GM23248 (cell line): ENCODE measurements at places on chromosomes 6 and 20. TPM values are rescaled to one million over a fixed set of nuclear protein-coding genes. Genes with fewer than 3 reads are reported as not detected.

GRCh38 chr6:117345292-117345610 lies 79.9 kb downstream of the VGLL2 start:
- no peak for DNase-seq

DNA sequence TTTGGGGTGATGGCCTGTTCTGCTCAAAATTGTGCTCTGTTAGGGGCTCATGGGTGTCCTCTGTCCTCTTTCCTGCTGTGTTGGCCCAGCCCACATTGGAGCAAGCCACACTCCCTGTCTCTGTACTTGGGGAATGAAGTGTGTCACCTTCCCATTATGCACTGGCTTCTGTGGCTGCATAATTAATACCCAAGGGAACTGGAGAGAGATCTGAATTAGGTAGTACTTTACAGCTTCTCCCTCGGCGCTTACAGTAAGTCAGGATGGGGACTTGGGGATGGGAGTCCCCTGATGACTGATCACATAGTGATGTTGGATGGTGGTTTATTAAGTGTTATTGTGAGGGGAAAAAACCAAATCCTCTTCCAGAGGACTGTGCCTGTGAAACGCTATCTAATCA lies 116.6 kb downstream of the FOXO3 start:
- DNase-seq = no peak

VAPB gene
- total RNA-seq = 8.8 and 10.0 TPM in 2 replicates

- DNase-seq = no peak
Measured at GRCh38 chr6:144778773-144779492, 493.8 kb downstream of the UTRN start.

- DNase-seq = no peak
Measured at GRCh38 chr6:138405816-138406413, 1.9 kb downstream of the HEBP2 start.

DNA sequence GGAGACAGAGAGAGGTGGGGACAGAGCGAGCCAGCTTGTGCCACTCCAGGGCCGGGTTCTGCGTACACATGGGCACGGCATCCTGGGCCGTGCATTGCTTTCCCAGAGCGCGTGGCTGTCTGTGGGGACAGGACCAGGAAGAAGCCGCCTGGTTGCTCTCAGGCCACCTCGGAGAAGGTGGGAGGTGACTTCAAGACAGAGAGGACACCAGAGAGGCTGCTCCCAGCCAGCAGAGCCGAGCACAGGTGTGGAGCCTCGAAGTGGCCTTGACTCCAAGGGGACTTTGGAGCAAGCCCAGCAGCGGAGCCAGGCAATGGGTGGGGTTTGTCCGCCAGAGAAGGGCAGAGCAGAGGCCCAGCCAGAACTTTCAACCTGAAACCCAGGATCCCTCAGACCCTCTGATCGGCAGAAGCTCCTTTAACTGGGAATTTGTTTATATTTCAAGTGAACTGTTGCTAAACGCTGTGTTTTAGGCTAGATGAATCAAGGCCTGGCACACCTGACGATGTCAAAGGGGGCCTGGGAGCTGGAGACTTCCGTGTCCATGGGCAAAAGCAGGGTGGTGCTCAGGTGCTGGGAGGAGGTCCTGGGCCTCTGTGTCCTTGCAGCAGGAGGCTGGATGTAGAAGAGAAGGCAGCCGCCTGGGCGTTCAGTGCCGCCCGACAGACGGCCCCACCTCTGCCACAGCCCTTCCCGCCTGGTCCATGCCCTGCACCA lies 262.1 kb downstream of the DLL1 start:
- DNase-seq = no peak

CTSA gene
- 154 and 176 TPM in 2 replicates for total RNA-seq

IFNGR1 gene
- total RNA-seq = 57.0 and 58.8 TPM in 2 replicates

- peak; percentile 60 for DNase-seq
Measured at GRCh38 chr6:31402324-31403282, 792 bp upstream of the MICA start.

SRMS gene
- not detected in 2 replicates for total RNA-seq

GRCh38 chr6:45970326-45970725 lies 45.3 kb downstream of the CLIC5 start:
- no peak for DNase-seq

DNA sequence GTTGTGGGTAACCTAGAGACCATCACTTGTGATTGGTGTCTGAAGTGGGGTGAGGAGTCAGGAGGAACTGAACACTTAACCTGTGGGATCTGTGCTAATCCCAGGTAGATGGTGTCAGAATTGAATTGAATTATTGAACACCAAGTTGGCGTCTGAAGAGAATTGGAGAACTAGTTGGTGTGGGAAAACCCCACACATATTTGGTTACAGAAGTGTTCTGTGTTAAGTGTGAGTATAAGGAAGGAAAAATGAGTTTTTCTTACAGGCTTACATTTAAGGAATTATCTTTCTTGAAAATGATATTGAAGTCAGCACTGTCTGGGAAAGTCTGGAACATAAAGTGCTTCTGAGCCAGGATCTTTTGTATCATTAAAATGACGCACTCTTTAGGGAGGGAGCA lies 182.9 kb upstream of the ECI2 start:
- no peak for DNase-seq

DNA sequence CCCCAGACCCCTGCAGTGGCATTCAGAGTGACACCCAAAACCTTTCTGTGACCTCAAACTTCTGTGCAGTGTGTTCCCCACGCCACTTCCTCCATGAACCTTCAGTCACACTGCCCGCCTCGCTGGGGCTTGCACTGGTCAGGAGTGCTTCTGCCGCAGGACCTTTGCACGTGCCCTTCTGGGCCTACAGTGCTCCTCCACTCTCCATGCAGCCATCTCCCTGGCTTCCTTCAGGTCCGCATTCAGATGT lies 27.1 kb downstream of the SYNJ2 start:
- DNase-seq = no peak

LTA gene
- total RNA-seq = not detected in 2 replicates

FUT9 gene
- not detected in 2 replicates for total RNA-seq

GRCh38 chr6:36912586-36912985 lies 26.8 kb downstream of the C6orf89 start:
- peak; percentile 90 for DNase-seq

- DNase-seq = no peak
Measured at GRCh38 chr6:117137711-117138110, 127.6 kb upstream of the VGLL2 start.

DNA sequence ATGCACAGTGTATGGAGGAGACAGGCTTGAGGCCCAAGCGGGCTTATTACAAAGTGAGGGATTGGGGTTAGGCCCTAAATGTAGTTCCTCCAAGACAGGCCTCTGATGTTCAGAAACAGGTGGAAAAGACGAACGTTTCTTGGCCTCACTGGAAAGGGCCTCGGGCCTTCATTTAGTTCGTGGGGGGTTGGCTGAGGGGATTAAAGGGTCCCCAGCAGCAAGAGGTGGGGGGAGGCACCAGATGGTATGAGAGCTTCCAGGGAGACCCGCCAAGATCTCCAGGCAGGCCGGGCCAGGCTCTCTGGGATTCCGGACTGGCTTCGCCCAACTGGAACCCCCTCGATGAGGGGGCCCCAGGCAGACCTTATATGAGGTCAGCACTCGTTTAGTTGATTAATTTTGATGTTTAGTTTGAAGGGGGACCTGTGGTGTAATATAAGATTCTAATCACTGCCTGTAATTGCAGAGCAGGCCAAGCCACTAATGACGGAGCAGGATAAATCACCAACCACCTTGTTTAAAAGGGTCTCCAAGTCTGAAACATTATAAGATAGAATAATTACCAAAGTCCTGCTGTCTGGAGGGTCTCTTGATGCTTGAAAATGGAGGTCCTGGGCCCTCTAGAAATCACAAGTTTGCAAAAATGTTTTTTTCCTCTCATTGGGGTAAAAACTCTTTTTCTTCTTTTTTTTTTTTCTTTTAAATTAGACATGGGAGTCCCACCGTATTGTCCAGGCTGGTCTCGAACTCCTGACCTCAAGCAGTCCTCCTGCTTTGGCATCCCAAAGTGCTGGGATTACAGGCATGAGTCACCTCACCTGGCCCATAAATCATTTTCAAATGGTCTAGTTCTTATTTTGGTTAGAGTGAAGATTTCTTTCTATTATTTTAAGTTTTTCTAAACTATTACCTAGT lies 2.2 kb downstream of the HMGA1 start:
- peak; percentile 28 for DNase-seq

KHDC1L gene
- not detected in 2 replicates for total RNA-seq

BPIFA1 gene
- total RNA-seq = not detected in 2 replicates

- DNase-seq = no peak
Measured at GRCh38 chr20:51902933-51903332, 100.6 kb upstream of the SALL4 start.

KPNA5 gene
- 3.4 and 6.3 TPM in 2 replicates for total RNA-seq

DNA sequence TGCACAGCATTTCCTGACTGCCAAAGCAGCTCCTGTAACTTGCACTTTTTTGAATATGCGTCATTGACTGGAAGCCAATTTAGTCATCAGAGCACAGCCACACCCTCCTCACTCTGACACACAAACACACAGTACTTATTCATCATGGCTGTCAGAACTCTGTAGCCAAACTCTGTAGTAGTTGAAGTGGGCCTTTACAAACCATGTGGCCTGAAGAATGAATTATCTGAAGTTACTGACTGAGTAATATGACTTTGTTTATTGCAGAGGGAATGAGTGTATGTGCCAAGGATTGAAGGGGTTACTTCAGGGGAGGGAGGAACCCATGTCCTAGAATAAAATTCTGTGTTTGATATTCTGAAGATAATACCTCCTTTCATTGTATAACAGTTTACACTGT lies 102.7 kb downstream of the FIG4 start:
- peak; percentile 96 for DNase-seq

DNA sequence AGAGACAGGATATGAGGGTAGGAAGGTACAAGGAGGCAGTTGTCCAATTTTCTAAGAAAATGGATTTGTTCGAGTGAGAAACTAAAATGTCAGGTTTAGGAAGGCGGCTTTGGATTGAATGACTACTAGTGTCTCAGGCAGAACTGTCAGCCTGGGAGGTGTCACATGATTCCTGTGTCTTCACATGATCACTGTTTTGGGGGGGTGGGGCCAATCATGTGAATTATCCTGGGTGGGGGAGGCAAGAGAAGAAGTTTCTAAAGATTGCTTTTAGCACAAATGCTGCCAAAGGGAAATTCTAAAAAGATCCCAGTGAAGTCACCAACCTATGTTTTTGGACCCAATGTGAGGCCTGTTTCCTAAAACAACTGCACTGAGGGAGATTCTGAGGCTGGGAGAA lies 2.3 kb downstream of the SIRPA start:
- DNase-seq = peak; percentile 61

DNA sequence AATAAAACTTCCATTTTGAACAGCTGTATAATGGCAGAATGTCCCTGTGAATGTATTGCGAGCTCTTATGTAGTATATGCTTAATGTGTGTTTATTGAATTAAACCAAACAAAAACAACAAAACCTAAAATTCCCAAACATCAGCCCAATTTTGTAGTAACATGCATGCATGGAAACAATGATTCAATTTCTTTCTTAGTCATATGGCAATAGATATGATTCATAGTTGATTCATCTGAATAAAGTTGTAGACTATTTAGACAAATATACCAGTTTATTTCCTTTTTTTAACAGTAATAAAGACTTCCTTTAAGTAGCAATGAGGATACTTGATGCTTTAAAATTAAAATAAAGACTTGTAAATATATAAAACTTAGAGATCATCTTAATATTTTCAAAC lies 670.6 kb downstream of the CD109 start:
- DNase-seq = peak; percentile 84

GRCh38 chr6:28401172-28401571 lies 1.6 kb upstream of the ZSCAN12 start:
- DNase-seq = peak; percentile 41

GRCh38 chr20:1802385-1803060 lies 92.7 kb upstream of the SIRPA start:
- peak; percentile 88 for DNase-seq

GRIK2 gene
- 0.38 and 7.1 TPM in 2 replicates for total RNA-seq

ZNF334 gene
- 1.4 TPM in 2 replicates for total RNA-seq

ECT2L gene
- not detected in 2 replicates for total RNA-seq

MUC21 gene
- total RNA-seq = not detected in 2 replicates

SEMG1 gene
- not detected in 2 replicates for total RNA-seq

DNA sequence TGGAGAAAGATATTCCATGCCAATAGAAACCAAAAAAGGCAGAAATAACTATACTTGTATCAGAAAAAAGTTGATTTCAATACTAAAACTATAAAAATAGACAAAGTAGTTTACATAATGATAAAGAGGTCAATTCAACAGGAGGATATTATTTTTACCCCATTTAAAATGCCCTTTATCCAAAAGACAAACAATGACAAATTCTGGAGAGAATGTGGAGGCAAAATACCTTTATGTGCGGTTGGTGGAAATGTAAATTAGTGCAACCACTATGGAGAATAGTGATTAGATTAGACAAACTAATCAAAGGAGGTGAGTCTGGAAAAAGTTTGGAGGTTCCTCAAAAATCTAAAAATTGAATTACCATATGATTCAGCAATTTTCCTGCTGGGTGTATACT lies 1262.3 kb downstream of the GRIK2 start:
- DNase-seq = no peak

DNA sequence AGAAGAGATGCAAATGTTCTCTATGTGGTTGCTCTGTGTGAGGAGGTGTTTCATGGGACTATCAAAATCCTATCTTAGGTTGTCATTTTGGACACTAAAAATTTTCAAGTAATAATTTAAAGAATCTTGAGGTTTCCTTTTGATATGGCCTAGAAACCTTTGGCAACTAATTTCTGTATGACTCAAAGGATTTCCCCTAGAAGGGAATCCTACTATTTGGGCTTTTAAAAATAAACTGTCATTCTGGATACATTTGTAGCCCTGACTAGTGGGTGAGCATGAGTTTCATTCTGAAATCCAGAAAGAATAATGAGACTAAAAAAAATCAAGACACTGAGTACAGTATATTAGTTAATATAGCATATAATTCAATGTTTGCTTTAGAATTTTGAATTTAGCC lies 25.5 kb upstream of the RAB23 start:
- peak; percentile 28 for DNase-seq

- DNase-seq = no peak
Measured at GRCh38 chr20:23939641-23940040, 48.9 kb downstream of the GGTLC1 start.

DNA sequence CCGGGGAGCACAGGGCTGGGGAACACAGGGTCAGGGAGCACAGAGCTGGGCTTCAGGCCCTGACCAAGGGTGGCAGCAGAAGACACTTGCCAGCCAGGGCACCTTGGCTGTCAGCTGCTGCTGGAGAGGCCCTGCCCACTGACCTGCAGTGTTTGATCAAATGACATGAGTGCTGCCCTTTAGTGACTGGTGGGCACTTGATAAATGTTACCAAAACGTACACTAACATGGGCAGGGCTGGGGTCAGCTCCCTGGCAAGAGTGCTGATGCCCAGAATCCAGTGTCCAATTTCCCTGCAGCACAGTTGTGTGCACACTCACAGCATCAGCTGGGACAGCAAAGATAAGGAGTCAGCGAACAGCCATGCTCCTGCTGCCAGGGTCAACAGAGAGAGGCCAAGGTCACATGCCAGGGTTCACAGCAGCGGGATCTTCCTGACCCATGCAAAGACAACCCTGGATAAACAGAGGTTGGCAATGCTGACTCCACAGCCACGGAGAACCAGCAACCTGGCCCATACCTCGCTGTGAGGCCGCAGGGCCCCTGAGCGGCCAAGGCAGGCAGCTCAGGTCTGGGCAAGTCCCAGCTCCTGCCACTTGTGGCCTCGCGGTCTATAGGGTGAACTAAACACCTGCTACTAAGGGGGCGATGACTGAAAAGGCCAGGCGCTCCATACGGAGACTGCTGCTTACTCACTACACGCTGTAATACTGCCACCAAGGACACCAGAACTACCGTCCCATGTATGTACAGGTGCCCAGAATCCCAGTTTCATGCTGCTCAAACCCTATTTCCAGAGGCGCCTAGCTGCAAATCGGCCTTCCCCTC lies 46.3 kb downstream of the NINL start:
- DNase-seq = peak; percentile 1

- peak; percentile 55 for DNase-seq
Measured at GRCh38 chr20:2799688-2800520, 523 bp downstream of the CPXM1 start.

- DNase-seq = no peak
Measured at GRCh38 chr6:15853259-15853658, 190.4 kb upstream of the DTNBP1 start.
